NCI-H226 (cell line): ENCODE measurements at places on chromosomes 12 and 14.

GRCh38 chr12:19251481-19252132, 122.1 kb downstream of the PLEKHA5 start:
- DNase-seq = no peak

- peak; percentile 50 for DNase-seq
These were observed 2.9 kb upstream of the PPFIBP1 start for GRCh38 chr12:27521066-27521465.

GRCh38 chr12:132152953-132153352, 8.7 kb downstream of the NOC4L start:
- no peak for DNase-seq

DNA sequence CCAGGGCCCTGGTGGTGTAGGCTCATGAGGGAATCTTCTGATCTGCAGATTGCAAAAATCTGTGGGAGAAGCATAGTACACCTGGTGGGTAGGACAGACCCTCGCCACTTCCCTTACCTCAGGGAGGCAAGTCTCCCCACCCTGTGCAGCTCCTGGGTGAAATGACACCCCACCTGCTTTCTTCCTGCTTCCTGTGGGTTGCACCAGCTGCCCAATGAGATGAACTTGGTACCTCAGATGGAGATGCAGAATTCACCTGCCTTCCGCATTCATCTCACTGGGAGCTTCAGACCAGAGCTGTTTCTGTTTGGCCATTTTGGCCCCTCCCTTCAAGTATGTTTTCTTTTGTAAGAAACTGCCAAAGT, 4.7 kb downstream of the CLEC2D start:
- DNase-seq = no peak

GRCh38 chr12:59131462-59131861, 211.2 kb upstream of the LRIG3 start:
- DNase-seq = no peak

DNA sequence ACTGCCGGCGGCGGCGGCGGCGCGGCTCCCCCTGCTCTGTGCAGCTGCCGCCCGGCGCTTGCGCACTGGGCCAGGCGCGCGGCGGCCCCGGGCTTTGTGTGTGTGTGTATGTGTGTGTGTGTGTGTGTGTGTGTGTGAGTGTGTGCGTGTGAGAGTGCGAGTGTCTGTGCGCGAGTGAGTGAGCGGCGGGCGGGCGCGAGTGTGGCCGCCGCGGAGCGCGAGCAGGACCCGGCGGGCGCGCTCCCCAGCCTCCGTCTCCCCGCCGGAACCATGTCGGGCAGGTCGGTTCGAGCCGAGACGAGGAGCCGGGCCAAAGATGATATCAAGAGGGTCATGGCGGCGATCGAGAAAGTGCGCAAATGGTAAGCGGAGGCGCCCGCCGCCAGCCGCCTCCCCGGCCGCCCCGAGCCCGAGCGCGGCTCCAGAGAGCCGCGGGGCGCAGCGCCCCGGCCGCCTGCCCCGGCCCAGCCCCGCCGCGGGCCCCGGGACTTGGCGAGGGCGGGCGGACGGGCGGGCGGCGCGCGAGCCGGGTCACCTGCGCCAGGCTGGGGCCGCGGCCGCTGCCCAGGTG, at the start of gene BCL7A:
BCL7A (plus strand) TSS at position 63 of the 571 bp plus-strand sequence; CDS start at position 271, 208 bp downstream.
- DNase-seq = peak; percentile 61

DNA sequence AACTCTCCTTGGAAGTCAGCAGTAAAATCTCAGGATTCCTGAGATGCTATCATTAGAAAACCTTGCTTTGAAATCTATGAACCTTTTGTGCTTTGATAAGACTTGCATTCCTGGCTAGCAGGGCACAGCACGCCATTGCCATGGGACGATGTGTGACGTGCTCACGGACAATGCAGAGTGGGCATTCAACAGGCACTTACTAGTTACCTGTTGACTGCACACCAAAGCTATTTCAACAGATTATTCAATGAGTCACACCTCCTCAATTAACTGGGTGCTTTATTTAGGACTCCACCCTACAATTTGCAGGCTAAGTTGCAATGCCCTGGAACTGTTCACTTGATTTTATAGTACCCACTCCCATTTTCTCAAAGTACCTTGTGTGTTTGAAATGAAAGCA, 11.3 kb downstream of the NOS1 start:
- no peak for DNase-seq

- no peak for DNase-seq
These were observed 14.4 kb upstream of the NTF3 start for GRCh38 chr12:5417500-5417899.

DNA sequence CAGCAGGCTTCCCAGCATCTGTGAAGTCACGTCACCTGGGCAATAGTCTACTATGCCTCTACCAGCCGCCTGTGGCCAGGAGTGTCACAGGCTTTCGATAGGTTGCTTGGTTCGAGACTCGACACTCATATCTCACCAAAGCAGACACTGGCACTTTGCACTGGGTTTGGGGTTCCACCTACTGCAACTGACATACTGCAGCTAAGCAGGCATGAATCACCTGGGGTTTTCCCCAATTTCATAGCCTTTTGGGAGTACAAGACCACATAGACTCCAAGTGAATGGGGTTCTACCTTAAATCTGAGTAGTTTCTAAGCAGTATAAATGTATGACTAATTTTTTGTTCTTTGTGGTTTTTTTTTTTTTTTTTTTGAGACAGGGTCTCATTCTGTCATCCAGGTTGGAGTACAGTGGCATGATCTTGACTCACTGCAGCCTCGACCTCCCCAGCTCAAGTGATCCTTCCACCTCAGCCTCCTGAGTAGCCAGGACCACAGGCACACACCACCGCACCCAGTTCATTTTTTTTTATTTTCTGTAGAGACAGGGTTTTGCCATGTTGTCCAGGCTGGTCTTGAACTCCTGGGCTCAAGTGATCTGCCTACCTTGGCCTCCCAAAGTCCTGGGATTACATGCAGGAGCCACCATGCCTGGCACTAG, 32.1 kb downstream of the DMAC2L start:
- DNase-seq = peak; percentile 62

DNA sequence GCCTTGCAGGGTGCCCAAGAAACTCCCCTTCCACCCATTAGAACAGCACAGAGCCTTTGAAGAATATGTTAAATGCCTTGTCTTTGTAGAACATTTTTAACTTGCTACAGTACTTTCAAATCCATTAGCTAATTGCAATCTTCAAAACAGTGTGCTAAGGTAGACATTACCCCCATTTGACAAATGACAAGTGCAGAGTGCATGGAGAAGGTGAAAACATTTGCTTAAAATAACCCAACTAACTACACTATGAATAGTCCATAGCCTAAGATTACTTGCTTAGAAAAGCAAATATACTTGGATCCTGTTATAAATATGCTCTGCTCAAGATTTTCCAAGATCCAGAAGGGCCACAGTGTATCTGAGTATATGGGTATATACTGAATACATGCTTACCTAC, 87.0 kb upstream of the G2E3 start:
- no peak for DNase-seq
